ENCODE measurements at places on chromosomes 6 and 20. TPM values are rescaled to one million over a fixed set of nuclear protein-coding genes. Genes with fewer than 3 reads are reported as not detected.
A peak's percentile ranks its signal among the peaks of the same experiment; 100 is the strongest.

GRCh38 chr6:104548297-104548696, 311.4 kb downstream of the HACE1 start:
- no peak for DNase-seq

DNA sequence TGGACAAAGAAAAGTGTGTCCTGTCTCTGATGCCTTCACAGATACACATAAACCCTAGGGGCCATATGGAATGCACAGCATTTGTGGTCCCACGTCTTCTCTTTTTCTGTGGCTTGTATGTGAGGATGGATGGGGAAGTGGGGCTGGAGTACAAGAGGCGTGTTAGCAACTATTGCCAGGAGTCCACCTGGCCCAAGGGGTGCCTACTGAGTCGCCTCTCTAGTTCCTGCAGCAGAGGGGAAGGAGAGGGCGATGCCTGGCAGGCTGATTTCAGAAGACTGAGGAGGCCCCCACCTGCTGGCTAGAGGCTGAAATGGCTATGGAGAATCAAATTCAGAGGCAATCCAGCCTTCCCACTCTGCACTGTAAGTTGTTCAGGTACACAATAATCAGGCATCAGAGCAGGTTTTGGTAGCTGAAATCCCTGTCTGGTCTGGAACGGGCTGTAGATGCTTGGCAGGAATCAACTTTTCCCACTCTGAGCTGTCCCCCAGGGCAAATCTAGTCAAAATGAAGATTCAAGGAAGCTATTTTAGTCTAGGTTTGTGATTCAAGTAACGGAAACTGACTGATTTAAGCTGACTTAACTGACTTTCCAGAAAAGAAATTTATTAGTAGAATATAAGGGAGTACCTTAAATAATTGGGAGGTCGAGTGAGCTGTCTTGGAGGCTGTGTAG, 14.9 kb upstream of the PPARD start:
- no peak for DNase-seq

DNA sequence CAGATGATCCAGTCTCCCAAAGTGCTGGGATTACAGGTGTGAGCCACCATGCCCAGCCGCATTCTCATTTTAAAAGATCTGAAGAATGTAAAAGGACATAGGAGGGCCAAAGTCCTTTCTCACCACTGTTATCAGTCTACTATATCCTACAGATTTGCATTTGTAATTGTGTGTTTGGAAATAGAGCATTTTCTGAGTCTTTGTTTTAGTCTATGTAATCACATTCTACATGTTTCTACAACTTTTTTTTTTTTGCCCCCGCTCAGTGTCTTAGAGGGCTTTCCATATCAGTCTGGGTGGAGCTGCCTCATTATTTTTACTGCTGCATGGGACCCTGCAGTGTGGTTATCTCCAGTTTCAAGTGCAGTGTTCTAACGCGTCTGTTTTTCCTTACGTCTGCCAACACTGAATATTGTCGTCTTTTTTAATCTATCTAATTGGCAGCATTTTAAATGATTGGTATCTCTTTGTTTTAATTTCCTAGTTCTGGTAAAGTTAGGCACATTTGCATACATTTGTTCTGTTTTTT, 7.8 kb downstream of the CUL9 start:
- DNase-seq, result no peak

GRCh38 chr6:43714311-43715055, 26.9 kb upstream of the MRPS18A start:
- DNase-seq, result no peak

DNA sequence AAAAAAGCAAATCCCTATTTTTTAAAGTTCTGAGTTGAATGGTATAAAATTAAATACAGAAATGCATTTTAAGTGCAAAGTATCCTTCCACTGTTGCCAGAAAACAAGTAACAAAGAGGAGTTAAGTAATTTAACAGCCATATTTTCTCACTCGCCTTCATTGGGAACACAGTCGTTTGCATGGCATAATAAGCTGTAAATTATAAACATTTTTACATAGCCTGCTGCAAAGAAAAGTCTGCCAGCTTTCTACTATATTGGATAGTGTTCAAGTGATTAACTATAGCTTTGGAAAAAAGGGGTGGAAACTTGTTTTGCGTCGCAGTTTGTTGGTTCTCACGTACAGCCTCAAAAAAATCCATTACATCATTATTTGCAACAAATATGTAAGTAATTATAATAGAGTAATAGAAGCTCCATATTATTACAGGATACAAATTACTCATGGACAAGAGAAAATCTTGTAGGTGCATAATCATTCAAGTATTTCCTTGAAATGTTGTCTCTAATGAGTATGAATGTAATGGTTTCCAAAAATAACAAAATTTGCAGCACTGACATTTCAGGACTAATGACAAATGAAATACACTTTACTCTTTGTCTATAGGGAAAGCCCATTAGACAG, 139.3 kb downstream of the PDSS2 start:
- no peak for DNase-seq

- no peak for DNase-seq
These were observed 16.6 kb downstream of the CTCFL start for GRCh38 chr20:57508381-57508780.

DNA sequence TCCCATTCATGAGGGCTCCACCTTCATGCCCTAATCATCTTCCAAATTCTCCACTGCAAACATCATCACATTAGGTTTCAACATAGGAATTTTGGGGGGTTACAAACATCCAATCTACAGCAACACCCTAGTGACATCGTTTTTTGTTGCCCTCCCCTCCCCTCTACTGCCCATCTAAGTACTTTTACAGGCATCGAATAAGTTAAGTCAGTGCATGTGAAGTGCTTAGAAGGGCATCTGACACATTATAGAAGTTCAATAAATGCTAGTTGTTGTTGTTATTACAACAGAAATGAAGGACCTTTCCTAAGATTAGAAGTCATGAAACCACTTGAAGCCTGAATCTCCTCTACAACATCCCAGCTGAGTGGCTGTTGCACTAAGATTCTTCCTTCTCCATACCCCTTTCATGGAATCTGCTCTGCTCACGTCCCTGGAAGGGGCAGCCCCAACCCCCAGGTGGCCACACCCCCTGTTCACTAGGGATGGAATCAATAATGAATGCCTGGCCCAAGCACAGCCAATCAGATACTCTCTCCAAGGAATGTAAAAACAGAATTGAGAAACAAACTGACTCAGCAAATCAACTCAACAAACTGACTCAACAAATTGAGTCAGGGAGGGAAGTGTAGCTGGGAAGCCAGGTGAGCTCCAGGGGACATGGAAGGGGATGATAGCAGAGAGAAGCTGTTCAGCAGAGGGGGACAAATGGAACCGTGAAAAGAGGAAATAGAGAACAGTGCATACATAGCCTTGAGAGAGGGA, 3.9 kb upstream of the LRP11 start:
- DNase-seq, result no peak

- no peak for DNase-seq
These were observed 10.5 kb upstream of the ZBTB9 start for GRCh38 chr6:33443619-33444504.

DNA sequence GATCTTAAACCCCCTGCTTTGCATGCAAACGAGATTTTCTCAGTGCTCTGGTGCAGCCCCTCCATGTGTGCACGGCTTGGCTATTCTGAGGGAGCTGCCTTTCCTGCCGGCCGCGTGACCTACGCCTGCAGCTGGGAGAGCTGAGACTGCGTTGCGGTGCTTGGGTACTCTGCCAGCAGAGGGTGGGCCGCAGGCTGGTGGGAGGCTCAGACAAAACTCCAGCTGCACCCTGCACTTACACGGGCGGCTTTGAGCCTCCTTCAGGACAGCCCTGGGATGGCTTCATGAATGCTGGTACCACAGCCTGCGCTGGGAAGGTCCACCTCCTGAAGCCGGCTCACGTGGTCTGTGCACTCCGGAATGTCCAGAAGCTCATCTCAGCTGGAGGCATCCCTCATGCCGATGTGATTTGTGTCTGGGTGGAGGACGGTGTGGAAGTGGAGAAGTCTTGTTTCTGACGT, 223.7 kb downstream of the DLL1 start:
- DNase-seq, result peak; percentile 43

GRCh38 chr6:94127716-94128115, 708.4 kb upstream of the EPHA7 start:
- no peak for DNase-seq

DNA sequence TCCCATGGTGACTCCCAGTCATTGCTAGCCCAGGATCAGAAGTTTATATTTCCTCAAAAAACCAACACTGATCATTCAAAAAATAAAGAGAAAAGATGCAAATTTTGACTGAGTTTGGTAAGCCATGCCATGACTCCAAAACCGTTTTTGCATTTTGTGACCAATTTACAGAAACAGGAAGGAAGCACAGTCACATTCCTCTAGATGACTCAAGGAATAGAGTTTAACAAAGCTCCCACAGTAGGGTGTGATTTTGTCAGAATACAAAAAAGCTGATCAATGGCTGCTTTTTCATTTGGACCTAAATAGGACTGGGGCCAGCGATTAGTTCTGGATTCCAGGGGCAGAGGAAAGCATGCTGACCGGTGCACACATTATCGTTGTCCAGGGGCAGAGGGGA, 179.4 kb upstream of the AFDN start:
- no peak for DNase-seq

DNA sequence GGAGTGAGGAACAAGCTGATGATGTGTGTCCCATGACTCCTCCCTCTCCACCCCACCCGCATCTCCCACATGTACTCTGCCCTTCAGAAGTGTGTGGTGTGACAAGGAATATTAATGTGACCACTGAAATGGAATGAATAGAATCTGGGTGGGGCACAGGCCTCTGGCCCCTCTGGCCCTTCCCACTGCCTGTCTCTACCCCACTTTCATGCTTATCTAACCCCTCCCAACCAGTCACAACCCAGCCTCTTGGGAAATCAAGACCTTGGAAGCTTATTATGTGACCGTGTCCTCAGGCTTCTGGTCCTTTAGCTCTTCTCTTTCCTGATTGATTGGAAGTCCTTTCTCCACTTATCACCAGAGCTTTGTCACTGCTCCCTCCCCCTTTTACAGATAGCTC, 312.2 kb upstream of the SOX4 start:
- no peak for DNase-seq

DNA sequence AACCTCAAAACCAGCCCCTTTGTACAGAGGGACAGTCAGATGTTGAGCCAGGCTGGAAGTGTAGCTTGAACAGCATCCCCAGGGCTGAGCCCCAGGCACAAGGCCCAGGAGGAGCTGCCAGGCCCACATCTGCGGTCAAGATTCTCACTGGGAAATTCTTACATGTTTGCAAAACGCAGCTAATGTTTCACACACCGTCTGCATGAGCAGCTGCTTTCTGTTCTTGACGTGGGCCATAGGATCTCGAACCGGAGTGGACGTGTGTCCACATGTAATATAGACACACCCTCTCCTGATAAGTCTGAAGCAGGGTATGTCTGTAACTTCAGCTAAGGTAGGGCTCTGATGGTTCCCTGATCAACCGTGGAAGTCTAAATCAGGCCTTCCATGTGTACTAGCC, 41.3 kb upstream of the TRAF3IP2 start:
- DNase-seq, result no peak

DNA sequence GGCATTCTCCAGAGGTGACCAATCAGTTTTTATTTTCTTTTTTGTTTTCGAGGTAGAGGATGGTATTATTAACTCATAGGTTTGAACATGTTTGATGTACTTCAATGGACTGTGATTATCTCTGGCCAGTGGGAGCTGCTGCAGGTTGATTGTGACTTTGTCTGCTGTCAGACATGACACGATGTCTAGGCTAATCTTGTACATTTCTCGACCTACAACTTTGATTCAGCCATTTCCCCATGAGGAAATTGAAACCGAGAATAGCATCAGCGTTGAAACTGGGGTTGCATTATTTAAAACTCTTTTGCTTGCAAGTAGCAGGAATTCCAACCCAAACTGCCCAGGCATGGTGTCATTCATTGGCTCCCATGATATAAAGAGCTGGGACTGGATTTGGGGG, 218.9 kb downstream of the CDH26 start:
- no peak for DNase-seq

- no peak for DNase-seq
These were observed 76.6 kb upstream of the DOK5 start for GRCh38 chr20:54398814-54399213.

DNA sequence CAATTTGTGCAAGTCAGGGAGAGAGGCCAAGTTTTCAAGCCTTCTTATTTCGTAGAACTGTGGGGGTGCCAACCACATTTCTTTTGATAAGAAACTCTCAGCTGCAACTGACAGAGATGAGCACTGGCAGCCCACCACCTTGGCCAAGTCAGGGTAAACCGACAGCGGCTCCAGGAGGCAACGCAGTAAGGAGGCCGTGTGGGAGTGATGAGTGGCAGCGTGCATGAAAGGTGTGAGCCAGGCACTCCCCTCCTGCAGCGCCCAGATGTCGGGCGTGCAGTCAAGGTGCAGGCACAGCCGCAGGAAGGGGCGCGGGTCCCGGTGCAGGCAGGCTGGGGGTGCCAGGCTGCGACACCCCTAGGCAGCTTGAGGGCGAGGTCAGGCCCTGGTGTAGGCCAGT, 49.2 kb upstream of the HDAC2 start:
- no peak for DNase-seq

- DNase-seq, result no peak
These were observed 1006.8 kb upstream of the MANEA start for GRCh38 chr6:94570581-94570980.

GRCh38 chr6:52115145-52115741, 27.8 kb upstream of the PKHD1 start:
- DNase-seq, result no peak

- DNase-seq, result no peak
These were observed 136.4 kb upstream of the PLCB4 start for GRCh38 chr20:8932192-8933165.

- no peak for DNase-seq
These were observed 80.4 kb upstream of the POPDC3 start for GRCh38 chr6:105259913-105260889.

- no peak for DNase-seq
These were observed 64.8 kb downstream of the HCRTR2 start for GRCh38 chr6:55239099-55239498.

- DNase-seq, result no peak
These were observed 127.8 kb downstream of the GJA1 start for GRCh38 chr6:121563286-121563685.

The PACSIN1 gene
- 0.33 TPM for total RNA-seq

The AGER gene
- total RNA-seq, result 1.8 TPM

The GGT7 gene
- total RNA-seq, result 21.8 TPM

The RAET1E gene
- not detected for total RNA-seq

The GNL1 gene
- total RNA-seq, result 39.7 TPM

The MRAP2 gene
- total RNA-seq, result 0.16 TPM

The SIGLEC1 gene
- 32.0 TPM for total RNA-seq

The TP53TG5 gene
- 1.3 TPM for total RNA-seq

The SLC25A27 gene
- total RNA-seq, result 27.0 TPM

Data from breast epithelium (tissue), 4 donors.